ENCODE measurements at places on chromosomes 3 and 15.

DNA sequence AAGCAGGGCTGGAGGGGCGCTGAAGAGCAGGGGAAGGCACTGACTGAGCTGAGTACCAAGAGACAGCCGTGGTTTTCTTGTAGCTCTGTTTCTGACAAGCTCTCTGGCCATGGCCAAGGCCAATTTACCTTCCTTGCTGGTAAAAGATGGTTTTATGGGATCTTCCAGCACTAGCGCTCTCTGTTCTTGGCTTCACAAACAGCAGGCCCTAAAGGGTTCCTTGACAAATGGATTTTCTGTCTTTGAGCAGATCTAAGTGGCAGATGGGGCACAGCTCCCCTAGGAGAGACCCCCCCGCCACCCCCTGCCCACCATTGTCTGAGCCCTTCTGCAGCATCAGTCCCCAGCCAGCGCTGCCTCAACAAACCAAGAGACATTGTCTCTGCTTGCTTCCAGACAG lies 66.6 kb downstream of the GAP43 start:
- DNase-seq: peak; percentile 55

- DNase-seq: no peak
Measured at GRCh38 chr15:29925227-29926082, 103.2 kb upstream of the TJP1 start.

DNA sequence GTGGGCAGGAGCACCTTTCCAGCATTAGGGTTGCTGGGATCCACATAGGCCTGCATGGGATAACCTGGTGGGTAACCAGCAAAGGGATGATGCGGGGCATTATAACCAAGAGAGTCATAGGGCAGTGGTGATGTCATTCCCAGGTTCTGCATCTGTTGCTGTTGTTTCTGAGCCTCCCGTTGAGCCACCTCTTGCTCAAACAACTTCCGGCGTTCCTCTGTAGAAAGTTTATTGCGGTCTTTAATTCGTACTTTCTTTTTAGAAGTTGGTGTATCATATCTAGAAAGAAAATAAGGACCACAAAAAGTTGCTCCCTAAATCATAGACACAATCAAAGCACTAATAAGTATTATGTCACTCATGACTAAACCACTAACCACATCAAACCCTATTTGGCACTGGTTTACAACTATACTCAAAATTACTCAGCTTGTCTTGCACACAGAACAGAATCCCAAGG lies 77.8 kb downstream of the NBEAL2 start:
- DNase-seq: no peak

GRCh38 chr3:9168241-9168741 lies 81.2 kb downstream of the SRGAP3 start:
- no peak for DNase-seq

- no peak for DNase-seq
Measured at GRCh38 chr3:197425485-197426120, 127.2 kb upstream of the DLG1 start.

GRCh38 chr3:170470063-170471016 lies 51.7 kb downstream of the CLDN11 start:
- DNase-seq: peak; percentile 76

DNA sequence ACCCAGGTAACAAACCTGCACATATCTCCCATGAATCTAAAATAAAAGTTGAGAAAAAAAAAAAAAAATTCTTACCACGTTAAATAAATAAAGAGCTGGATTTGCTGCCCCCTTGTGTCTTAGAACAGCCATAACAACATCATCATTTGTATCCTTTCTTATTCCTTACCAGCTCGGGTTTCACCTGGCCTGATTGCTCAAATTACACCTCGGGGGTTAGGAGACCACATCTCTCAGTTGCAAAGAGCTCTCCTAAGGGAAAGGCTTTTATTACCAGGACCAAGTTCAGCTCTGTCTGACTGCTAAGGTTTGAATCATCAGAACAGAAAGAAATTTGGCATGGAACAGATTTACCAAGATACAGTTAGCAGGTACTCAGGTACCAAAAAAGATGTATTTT lies 25.8 kb upstream of the RPL39L start:
- peak; percentile 12 for DNase-seq

DNA sequence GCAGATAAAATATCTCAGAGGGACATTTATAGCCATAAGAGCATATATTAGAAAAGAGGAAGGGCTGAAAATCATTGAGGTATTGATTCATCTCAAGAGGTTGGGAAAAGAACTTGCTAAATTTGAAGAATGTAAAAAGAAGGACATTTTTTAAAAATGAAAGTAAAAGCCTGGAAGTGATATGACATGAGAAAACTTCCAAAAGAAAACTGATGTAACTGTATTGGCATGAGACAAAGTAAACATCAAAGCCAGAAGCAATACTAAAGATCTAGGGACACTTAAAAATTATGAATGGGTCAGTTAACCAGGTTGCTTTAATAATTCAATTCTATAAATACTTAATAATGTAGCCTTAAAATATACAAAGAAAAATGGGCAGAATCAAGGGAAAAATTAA lies 31.9 kb downstream of the CEP63 start:
- DNase-seq: no peak

DNA sequence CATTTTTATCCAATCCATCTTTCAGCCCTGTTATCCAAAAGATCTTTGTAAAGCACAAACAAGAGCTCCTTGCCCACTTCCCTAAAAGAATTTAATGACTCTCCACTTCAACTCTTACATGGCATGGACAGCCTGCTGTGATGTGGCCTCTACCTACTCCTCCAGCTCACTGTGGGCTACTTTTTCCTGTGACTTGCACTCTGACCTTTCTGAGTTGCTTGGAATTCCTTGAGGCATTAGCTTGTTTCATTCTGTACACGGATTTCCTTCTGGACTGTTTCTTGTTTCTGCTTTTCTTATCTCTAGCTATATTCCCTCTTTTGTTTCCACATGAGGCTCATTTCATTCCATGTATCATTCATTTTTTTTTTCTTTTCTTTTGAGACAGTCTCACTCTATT lies 15.2 kb downstream of the QTRT2 start:
- DNase-seq: no peak

DNA sequence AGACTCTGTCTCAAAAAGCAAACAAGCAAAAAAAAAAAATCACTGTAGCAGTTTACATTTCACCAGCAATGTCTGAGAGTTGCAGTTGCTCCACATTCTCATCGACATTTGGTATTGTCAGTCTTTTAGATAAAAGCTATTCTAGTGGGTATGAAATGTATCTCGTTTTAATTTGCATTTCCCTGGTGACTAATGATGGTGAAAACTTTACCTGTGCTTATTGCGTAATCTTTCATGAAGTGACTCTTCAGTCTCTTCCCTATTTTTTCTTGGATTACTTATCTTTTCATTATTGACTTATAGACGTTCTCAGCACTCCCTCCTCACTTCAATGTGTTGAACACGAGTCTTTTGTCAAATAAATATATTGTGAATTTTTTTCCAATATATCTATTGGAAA lies 37.2 kb upstream of the CLSTN2 start:
- DNase-seq: no peak

Data from NCI-H446 treated with DMSO at 0.1 percent for 48 hours (cell line).